ENCODE measurements at places on chromosomes 5 and 9. TPM values are rescaled to one million over a fixed set of nuclear protein-coding genes. Genes with fewer than 3 reads are reported as not detected.

CDK9 gene
- total RNA-seq = 48.7 TPM

ZNF618 gene
- total RNA-seq = 1.8 TPM

FRMD3 gene
- 14.5 TPM for total RNA-seq

RNF180 gene
- total RNA-seq = 7.8 TPM

MVB12B gene
- 9.4 TPM for total RNA-seq

GPR151 gene
- not detected for total RNA-seq

FGFR4 gene
- total RNA-seq = 7.5 TPM
